CD4-positive, alpha-beta T cell treated with Interleukin-2 at 100 ng/mL for 4 hours (primary cell): ENCODE measurements at places on chromosomes 7 and 10.

DNA sequence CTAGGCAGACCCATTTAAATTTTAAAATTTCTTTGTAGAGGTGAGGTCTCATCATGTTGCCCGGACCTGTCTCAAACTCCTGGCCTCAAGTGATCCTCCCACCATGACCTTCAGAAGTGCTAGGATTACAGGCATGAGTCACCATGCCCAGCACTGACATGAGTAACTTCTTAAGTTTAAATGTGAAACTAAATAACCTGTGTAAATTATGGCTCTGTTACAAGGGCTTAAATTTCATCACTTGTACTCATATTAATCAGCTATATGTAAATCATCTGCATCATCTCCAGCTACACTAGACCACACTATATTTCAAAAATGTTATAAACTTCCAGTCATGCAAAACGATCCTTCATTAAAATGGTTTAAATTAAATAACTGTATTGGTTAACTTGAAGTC lies 56.1 kb downstream of the ATAD1 start:
- DNase-seq, result peak; percentile 26

DNA sequence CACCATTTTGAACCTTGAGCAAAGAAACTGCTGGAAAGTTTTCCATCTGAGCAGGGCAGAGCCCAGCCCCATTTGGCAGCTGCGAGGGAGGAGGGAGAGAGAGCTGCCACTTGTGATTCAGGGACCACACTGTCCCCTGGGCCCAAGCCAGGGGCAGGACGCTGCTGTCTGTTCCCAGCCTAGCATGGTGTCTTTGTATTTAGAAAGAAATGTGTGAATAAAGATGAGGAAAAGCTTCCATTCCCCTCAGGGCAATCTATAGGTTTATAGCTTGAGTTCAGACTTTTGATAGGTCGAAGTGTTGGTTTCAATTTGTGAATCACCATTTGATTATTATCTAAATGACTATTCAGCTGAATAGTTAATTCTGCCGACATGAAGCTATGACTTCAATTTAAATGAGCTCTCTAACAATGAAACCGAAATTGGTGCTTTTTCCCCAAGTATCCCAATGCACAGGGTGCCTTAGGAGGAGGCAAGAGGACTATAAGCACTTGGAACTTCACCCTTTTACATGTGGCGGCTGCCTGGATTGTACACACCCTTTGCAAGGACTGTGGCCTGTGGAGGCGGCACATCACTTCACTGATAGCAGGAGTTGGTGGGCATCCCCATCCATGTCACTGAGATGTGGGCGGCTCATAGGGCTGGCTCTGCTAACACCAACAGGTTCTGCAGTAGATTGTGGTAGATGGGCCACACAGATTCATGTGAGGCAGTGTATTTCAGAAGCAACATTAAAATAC lies 223.5 kb downstream of the CCDC3 start:
- no peak for DNase-seq

DNA sequence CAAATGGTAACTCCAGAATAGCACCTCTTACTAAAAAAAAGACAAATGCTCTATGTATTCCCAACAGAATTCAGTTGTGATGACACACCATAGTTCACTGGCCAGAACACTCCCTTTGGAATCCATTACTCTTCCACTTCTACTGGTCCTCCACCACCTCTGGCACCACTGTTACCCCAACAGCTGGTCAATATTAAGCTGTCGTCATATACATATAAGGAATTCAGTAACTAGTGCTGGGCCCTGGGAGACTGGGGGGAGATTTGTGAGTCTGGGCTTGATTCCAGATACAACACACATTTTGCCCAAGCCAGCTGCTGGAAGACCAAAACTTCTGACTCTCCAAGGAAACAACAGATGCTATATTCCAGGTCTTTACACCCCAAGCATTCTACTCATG lies 26.0 kb upstream of the ITGA8 start:
- DNase-seq, result no peak

- DNase-seq, result no peak
These were observed 11.2 kb downstream of the FAM237B start for GRCh38 chr7:90309872-90310271.

DNA sequence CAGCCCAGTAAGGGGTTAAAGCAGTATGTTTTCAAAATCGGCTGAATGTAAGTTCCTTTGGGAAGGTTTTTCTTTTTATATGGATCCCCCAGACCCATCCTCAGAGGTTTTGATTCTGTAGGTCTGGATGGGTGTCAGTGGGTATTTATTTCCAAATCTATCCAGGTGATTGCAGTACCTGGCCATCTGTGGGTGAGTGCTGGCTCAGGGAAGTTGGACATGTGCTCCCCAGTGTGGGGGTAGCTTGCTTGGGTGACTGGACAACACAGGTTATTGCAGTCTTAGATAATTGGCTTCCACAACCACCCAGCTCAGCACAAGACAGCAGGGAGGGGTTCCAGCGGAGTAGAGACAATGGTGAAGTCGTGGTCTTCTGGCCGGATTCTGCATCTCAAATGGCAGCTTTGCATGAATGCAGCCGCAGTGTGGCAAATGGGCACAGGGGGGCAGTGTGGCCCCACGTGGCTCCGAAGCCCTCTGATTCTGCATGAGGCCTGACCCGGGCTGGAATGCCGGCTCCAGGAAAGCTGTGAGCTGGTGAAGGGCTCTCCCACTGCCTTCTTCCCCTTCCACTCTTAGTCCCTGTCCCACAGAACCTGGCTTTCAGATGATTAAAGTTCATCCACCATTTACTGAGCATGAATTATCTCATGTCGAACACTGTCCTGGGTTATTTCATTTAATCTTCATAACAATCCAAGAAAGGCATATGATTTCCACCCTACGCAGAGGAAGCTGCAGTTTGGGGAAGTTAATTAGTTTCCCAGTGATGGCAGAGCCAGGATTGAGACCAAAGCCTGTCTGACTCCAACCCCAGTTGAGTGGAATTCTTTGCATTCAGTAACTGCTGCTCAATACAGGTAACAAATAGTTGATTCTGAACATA lies 64.5 kb upstream of the SYPL1 start:
- peak; percentile 62 for DNase-seq

- no peak for DNase-seq
These were observed 27.4 kb upstream of the ZNF438 start for GRCh38 chr10:31058795-31059703.

- no peak for DNase-seq
These were observed 75.9 kb downstream of the INSIG1 start for GRCh38 chr7:155373359-155374273.

DNA sequence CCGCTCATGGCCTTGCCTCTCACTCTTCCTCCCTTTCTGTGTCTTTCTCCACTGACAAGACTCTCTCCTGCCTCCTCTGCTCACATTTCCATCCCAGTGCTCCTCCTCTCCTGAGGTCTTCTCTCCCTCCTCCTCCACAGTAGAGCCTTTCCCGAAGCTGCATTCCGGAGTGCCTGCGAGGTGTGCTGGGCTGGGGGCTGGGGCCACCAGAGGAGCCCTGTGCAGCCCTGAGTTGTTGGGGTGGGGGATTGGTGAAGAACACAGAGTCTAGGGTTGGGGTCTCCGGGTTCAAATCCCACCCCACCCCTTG lies 76.4 kb downstream of the ZMIZ1 start:
- DNase-seq, result no peak

DNA sequence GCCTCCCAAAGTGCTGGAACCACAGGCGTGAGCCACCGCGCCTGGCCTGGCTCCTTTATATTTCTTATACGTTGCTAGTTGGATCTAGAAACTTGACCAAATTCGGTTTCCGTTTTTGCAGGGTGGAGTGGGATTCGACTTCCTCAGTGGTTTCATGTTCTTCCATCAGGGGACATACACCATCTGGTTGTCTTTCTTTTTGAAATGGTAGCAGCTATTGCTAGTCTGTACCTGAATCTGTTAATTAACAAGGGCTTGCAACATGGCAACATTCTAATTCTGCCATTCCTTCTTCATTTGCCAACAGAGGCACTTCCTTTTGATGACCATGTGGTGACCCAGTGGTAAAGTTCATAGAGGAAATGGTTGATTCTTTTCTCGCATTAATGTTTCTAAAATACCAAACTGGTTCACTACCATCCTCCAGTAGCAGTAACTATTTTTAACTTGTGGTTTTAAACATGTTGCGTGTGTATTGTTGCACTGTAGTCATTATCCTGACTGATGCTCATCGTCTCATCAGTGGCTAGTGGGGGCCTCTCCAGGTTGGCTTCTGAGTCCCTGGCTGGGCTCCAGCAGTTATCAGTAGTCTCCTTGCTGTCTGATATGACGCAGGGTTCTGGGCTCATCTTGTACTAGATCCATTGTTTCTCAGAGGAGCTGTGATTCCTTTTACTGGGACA lies 159.2 kb downstream of the RGS10 start:
- no peak for DNase-seq

DNA sequence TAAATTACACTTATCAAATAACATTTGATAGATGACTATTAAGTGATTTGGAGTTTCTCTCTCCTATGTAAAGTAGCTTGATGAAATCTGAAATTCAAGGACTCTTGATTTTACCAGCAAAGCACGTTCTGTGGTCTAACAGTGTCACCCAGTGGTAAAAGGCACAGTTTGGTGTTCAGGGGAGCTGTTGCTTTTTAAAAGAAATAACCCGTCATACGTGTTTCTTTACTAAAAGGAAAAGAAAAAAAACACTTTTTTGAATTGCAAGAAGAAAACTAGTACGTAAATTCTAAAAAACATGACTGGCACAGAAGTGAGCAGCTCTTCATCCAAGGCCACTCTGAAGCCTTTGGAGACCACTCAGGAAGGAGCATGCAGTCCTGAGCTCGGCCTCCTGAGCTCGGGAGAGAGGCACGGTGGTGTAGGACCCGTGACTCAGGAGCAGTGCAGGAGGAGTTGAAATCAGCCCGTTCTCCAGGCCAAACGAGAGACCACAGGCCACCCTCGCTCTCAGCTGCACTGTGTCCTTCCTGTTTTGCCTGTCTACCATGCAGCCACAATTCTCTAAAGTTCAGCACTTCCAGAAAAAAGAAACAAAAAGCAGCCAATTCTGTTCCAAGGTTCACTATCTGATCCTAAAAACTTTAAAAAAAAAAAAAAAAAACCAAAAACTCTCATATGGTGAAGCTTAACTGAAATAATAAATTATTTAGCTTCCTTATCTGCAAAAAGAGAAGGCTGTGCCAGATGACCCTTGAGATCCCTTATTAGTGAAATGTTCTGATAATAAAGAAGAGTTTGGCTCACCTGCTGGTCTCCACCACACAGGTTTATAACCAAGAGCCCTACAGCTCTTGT lies 212.6 kb upstream of the FRMD4A start:
- DNase-seq, result peak; percentile 62

GRCh38 chr10:28986117-28986792 lies 302.6 kb upstream of the LYZL1 start:
- DNase-seq, result no peak

DNA sequence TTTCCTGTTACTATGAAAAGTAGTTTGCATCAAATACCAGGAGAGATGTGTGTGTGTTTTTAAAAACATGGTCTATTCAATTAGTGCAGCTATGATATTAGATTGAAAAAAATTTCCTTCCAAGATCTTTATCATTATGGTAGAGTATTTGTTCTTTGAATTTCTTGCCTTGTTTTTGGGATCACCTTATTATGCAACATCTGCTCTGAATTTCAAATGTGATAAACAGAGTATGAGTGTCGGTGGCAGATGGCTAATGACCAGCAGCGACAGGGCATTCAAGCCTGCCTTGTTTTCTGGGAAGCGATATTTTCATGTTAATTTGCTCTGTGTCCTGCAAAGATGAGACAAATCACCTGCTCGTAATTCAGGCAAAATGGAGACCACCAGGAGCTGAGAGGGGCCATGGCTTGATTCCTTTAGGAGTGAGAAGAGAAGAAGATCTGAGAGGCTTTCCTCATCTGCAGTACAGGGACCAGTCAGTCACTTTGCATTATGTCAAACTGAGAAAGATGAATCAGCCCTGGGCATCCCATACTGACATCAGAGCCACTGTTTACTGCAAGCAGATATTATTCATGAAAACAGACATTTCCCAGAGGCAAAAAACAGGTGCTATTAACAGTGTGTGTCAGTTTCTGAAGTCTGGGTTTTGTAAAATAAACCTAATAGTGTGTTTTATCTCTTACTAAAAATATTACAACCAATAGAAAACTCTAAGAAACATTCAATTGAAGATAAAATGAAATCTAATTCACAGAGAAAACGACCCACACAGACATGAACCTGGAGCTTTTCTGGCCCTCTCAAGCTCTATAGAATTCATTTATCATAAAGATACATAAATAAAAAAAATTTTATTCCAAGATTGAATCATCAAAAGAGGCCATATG lies 67.6 kb downstream of the CDK6 start:
- DNase-seq, result no peak

GRCh38 chr10:121481180-121481579 lies 117.1 kb downstream of the FGFR2 start:
- no peak for DNase-seq

DNA sequence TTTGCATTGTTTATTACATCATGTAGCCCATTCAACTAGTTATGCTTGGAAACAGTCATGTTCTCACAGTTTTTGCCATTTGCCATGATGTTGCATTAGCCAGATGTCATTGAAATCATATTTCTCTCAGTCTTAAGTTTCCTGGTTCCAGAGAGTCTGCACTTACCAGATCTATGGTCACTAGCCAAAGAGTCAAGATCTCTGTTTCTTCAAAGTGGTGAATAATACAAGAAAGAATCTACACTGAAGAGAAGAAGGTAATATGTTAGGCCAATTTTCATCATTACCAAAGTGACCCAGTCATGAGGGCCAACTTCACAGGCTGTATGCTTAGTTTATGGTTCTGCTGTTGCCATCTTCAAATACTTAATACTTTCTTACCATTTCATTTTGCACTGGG lies 89.0 kb upstream of the PHYHIPL start:
- no peak for DNase-seq

DNA sequence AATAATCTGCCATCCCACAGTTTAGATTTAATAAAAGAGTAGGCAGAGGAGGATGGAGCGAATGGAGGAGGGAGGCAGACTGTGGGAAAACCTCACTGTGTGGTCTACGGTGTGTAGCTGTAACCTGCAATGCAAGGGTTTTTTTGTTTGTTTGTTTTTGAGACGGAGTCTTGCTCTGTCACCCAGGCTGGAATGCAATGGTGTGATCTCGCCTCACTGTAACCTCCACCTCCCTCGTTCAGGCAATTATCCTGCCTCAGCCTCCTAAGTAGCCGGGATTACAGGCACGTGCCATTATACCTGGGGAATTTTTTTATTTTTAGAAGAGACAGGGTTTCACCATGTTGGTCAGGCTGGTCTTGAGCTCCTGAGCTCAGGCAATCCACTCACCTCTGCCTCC lies 184.6 kb upstream of the PLXNA4 start:
- no peak for DNase-seq

DNA sequence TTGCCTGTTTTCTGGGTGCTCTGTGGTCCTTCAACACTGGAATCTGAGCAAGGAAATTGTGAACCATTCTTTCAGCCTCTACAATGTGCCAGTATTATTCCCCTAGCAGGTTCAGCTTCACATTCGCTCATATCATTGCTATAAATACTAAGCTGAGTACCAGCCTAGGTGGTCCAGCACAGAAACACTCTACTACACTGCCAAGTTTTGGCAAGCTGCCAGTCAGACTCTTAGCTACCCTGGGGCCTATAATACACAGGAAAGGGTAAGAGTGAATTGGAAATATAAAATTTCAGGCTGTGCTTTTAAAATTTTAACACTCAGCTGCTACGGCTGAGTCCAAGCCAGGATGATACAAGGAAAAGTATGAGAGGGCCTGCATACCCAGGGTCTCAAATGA lies 49.9 kb upstream of the PPP1R3A start:
- DNase-seq, result no peak
